Osteocyte (in vitro differentiated cells): ENCODE measurements at places on chromosomes 11 and 22. TPM values are rescaled to one million over a fixed set of nuclear protein-coding genes. Genes with fewer than 3 reads are reported as not detected.
A peak's percentile ranks its signal among the peaks of the same experiment; 100 is the strongest.

GRCh38 chr11:10930224-10930971, 72.5 kb upstream of the ZBED5 start:
- DNase-seq, result no peak

- DNase-seq, result no peak
Observed at GRCh38 chr11:71976551-71976950, 22.2 kb upstream of the IL18BP start.

DNA sequence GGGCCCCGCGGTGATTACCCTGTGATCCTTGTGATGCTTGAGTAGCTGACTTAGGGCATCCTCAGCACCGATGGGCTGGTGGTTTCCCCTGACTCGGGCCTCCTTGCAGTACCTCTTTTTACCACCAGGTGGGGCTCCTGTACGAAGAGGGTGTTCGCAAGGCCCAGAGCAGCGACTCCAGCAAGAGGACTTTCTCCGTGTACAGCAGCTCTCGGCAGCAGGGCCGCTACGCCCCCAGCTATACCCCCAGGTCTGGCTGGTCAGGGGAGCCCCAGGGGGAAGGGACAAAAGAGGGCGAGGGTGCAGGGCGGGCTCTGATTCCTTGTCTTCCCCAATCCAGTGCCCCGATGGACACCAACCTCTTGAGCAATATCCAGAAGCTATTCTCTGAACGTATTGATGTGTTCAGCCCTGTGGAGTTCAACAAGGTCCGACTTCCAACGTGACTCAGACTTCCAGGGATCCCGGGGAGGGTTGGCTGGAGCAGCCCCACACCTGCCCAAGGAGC, 1.3 kb upstream of the TM7SF2 start:
- peak; percentile 97 for DNase-seq

Gene CRYBA4
- total RNA-seq, result not detected in 2 replicates

Gene ENTHD1
- total RNA-seq, result not detected in 2 replicates

GRCh38 chr11:120432056-120433018, 79.2 kb upstream of the GRIK4 start:
- no peak for DNase-seq

- DNase-seq, result peak; percentile 6
Observed at GRCh38 chr11:6596239-6596877, 7.1 kb downstream of the RRP8 start.

- DNase-seq, result no peak
Observed at GRCh38 chr11:119056421-119056999, 495 bp downstream of the HYOU1 start.

DNA sequence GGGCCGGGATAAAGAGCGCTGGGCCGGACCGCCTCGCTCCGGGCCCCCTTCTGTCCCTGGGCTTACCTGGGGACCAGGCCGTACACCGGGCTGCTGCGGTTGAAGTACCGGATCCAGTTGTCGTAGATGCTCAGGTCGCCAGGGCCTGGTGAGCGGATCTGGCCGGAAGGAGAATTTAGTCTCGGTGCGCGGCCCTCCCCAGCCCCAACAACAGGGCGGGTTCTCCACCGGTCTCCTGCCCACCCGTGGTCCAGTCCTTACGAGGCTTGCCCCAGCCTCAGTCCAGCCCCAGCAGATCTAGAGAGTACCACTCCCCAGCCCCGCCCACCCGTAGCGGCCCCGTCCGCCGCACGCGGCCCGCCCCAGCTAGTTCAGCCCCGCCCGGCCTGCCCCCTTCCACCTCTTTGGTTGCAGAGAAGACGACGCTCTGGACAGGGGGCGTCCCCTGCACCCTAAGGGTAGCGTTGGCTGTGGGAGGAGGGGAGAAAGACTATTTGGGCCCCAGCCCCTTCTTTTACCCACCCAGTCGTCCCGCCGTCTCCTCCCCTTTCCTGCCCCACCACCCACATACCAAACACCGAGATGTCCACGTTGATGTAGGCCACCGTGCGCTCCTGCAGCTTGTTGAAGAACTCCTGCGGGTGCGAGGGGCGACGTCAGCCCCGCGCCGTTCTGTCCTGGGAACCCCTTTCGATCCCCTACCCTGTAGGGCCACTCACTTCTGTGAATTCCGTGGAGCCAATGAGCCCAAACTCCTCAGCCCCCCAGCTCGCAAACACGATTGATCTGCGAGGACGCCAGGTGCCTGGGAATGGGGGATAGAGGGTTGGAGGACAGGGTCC, 6.8 kb downstream of the SAC3D1 start:
- DNase-seq, result no peak

- DNase-seq, result no peak
Observed at GRCh38 chr11:104694259-104695064, 203.8 kb downstream of the CASP12 start.

- no peak for DNase-seq
Observed at GRCh38 chr11:63871962-63872799, 33.3 kb downstream of the MARK2 start.

DNA sequence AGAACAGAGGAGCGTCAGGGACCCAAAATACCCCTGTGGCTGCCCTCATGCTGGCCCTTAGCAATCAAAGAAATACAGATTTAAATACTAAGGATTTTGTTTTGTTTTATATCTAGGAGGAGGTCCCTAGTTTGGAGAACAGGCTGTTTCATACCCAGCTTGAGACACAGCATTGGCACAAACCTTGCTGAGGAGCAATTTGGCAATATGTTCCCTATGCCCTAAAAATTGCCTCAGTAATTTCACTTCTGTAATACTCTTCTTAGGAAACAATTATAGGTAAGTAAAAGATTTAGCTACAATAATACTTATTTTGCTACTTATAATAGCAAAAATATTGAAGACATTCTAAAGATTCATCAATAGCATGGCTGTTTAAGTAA, 37.0 kb downstream of the TSKU start:
- DNase-seq, result no peak

Gene ABCC8
- not detected in 2 replicates for total RNA-seq

- DNase-seq, result no peak
Observed at GRCh38 chr11:27250867-27251665, 111.9 kb downstream of the CCDC34 start.

Gene CCDC81
- total RNA-seq, result 1.4 TPM in 2 replicates

GRCh38 chr22:17792299-17792698, 18.0 kb upstream of the BID start:
- no peak for DNase-seq

Gene RRAS2
- 91.8 and 95.7 TPM in 2 replicates for total RNA-seq

Gene PRDM11
- total RNA-seq, result 22.9 and 25.4 TPM in 2 replicates

Gene RAB39A
- not detected in 2 replicates for total RNA-seq

DNA sequence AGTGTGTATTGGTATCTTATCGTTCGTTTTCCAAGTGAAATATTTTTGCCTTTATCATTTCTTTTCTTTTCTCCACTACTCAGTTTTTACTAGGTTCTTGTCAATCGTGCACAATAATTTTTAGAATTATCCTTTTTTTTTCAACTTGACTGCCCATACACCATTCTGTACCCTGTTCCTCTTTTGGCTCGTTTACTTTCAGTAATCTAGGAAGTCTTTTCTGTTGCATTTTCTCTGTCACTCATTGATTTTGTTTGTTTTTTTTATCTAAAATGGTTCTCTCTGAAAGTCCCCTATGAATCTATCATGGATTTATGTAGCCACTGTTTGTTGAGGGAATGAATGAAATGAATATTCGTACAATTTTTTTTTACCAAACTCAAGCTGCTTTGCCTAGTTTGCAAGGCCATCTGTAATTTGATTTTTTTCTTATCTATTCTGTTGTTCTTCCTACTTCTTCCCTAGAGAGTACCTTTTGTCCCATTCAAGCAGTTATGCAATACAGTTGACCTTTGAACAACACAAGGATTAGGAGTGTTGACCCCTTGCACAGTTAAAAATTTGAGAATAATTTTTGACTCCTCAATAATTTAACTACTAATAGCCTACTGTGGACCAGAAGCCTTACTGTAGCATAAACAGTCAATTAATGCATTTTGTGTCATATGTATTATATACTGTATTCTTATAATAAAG, 166.3 kb downstream of the TMEM135 start:
- DNase-seq, result no peak
